ENCODE measurements at places on chromosomes 4 and X.
A peak's percentile ranks its signal among the peaks of the same experiment; 100 is the strongest.

DNA sequence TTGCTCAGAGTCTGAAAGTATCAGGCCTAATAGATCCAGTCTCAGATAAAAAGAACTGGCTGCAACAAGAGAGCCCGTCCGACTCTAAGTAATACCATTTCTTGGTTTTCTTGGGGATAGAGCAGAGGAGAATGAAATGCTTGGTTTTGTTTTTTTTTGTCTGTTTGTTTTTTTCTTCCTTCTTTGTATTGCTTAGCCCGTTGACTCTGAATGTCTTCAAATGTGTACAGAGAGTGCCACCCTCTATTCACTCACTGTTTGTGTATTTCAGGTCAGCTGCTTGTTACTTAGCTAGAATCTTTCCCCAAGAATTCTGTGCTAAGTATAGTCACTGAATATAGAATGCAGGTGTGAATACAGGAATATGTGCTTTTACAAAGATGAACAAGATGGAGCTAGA is 5.7 kb upstream of the TMEM156 start:
- DNase-seq = no peak

DNA sequence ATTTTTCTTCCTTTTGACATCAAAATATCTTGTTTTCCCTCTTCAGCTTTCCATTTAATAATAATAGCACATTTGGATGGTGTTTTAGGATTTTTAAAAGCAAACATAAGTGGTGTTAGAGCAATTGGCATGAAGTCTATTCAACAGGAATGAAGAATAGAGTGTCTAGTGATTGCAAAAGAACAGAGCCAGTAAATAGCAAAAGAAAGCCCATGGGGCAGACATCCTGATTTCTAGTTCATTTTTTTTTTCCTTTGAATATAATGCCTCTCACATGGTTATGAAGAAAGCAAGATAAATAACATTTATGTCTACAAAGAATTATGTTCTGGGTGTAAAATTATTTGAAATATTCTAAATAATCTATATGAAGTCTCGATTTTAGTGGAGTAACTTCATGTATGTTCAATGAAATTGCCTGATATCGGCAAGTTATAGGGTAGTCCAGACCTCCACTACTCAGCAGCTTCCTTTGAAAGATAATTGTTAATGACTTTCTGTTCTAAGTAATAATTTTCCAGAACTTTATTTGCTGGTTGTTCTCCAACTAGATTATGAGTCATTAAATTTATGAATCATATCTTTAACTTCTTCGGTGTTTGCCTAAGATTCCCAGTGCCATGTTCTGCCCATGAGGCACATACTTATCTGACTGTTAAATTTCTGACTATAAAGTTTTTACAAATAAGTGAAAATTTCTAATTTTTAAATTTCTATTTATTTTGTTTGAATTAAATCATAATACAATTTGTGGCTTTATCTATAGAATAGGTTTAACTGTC is 587.9 kb downstream of the TLL1 start:
- no peak for DNase-seq

DNA sequence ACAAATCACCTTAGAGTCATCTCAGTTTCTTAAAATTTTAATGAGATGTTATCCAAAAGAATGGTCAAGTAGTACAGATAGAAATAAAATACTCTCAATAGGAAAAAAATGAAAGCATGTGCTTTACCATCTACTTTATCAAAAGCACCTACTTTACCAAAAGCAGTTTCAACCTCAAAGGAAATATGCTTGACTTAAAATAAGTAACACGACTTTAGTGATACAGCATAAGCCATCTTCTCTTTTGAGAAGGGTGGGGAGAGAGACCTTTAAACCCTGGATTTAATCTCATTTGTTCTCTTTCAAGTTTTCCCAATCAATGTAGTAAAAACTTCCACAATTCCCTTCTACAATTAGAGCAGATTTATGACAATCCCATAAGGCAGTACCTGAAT is 26.5 kb downstream of the OTUD4 start:
- no peak for DNase-seq

GRCh38 chrX:124346117-124346876 is at the start of gene SH2D1A:
Gene SH2D1A (plus strand): TSS chrX:124346563. CDS start chrX:124346643, 80 bp downstream.
- DNase-seq = no peak

- DNase-seq = no peak
These were observed 2.1 kb upstream of the MTNR1A start for GRCh38 chr4:186557486-186557885.

- DNase-seq = no peak
These were observed 75.2 kb upstream of the NUDT6 start for GRCh38 chr4:122997463-122998101.

- DNase-seq = peak; percentile 21
These were observed 14.7 kb downstream of the GRPR start for GRCh38 chrX:16138108-16138427.

- no peak for DNase-seq
These were observed 1461.7 kb downstream of the ADGRL3 start for GRCh38 chr4:62661821-62662220.

GRCh38 chr4:166535865-166536264 is 662.8 kb downstream of the TLL1 start:
- no peak for DNase-seq

DNA sequence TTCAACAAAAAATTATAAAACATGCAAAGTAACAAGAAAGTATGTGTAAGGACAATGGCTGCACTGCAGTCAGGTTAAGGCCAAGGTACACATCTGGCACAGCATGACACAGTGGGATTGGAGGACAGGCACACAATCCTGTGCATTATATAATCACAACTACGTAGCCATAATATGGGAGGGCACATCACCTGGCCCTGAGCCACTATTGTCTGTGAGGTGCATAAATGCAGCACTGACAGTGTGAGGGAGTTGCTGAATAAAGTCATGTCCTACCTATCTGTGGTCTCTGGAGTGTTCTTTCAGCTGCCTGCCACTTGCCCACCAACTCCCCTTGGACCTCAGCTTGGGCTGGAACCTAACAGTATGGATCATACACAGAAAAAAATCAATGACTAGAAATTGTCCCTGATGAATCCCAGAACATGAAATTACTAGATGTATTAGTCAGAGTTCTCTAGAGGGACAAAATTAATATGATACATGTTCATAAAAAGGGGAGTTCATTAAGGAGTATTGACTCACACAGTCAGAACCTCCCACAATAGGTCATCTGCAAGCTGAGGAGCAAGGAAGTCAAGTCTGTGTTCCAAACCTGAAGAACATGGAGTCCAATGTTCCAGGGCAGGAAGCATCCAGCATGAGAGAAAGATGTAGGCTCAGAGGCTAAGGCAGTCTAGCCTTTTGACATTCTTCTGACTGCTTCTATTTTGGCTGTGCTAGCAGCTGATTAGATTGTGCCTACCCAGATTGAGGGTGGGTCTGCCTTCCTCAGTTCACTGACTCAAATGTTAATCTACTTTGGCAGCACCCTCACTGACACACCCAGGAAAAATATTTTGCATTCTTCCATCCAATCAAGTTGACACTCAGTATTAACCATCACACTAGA is 46.4 kb upstream of the KCTD8 start:
- DNase-seq = no peak

GRCh38 chr4:106395582-106395981 is 27.0 kb upstream of the GIMD1 start:
- no peak for DNase-seq

GRCh38 chr4:138269175-138269574 is 27.0 kb upstream of the SLC7A11 start:
- DNase-seq = no peak

GRCh38 chr4:141356963-141357335 is 136.3 kb downstream of the ZNF330 start:
- DNase-seq = no peak

DNA sequence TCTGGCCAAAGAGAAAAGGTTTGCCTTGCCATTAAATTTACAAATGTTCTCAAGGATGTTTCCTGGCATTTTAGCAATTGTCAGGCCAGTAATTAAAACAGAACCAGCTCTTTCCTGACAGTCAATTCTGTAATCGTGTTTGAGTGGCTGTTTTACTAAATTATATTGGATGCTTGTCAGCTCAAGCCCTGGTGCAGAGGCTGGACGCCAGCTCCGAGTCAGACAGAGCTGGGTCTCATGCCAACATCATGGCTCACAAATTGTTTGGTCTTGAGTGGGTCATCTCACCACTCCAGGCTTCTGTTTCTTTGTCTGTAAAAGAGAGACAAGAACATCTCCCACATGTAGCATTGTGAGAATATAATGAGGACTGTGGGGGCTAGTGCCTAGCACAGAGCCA is 190.3 kb upstream of the PSAPL1 start:
- no peak for DNase-seq

- no peak for DNase-seq
These were observed 216.2 kb upstream of the CTSO start for GRCh38 chr4:156169861-156170260.

- DNase-seq = no peak
These were observed 47.9 kb upstream of the CD40LG start for GRCh38 chrX:136600059-136600458.

DNA sequence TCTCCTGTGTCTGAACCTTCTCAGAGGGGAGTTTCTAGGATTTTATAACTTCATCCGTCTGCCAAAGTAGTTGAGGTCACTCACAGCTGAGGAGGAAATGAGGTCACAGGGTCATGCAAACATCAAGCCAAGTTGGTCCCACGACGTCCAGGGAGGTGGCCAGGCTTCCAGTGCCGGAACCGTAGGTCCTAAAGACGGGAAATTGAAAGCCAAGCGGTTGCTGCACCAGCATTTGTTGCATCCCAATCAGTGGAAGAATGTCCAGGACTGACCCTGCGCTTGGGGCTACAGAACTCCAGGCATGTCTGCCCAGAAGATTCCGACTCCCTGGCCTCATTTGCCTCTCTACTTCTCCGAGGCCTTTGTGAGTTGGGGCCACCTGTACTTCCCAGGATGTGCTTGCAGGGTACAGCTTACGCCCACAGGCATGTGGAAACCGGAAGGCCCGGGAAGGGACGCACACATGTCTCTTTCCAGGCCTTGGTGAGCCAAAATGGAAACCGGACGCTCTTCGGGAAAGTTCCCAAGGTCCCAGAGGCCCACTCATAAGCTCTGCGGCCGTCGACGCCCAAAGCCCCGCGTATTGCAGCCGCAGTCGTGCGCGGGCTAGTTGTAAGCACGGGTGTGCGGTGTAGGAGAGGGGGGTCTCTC is 9.3 kb downstream of the PRDM8 start:
- no peak for DNase-seq

- no peak for DNase-seq
These were observed 13.1 kb downstream of the FNIP2 start for GRCh38 chr4:158781963-158782362.

DNA sequence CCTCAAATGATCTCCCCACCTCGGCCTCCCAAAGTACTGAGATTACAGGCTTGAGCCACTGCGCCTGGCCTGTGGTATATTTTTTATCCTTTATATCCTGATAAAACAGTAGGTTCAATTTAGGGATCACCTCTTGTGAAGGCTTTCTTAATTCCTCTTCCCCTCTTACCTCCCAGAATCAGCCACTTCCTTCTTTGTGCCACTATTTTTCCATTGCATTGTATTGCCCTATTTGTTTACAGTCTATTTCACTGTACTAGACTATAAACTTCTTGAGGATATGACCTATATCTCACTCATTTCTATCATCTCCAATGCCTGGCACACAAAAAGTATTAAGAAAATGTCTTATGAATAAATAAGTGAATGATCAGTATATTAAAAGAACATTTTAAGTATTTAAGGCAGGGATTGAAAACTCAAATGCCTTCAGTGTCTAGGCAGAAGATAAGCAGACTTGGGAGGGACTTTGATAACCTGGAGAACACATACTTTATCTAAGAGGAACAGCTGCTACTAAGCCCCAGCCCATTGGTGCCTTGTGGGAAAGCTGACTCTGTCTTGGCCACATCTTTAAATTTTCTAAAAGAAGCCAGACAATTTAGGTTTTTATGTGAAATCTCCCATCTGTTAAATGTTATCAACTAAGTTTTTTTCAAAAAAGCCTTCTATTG is 82.3 kb upstream of the OGT start:
- no peak for DNase-seq

- no peak for DNase-seq
These were observed 30.7 kb downstream of the SPARCL1 start for GRCh38 chr4:87498446-87498900.

DNA sequence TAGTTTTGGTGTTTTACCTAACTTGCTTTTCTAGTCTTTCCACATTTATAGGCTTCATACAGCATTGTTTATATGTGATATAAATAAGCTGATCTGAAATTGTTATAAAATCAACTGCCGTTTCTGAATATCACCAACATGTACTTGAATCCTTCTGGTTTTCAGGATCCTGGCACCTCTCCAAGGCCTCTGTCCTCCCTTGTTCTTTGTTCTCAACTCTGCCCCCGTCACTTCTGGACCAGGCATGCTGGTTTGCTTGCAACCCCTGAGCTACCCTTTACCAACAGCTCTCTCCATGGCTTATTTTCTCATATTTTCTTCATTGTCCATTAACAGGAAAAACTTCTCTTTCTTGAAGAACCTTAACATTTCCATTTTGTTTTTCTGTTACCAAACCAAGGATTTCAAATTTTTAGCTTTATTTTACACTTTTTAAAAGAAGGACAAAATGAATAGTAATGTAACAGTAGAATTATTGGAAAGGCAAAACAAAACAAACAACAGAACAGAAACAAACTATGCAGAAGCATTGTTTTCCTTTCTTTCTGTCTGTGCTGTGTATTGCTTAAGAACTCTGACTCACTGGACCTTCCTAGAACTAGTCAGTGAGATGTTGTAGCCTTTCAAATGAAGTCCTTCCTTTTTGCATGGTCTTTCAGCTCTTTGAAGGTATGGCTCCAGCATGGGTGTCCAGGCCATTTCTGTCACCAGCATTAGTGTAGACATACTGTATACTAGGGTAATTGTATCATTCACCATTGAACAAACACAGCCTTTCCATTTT is 44.8 kb downstream of the BANK1 start:
- DNase-seq = peak; percentile 69

DNA sequence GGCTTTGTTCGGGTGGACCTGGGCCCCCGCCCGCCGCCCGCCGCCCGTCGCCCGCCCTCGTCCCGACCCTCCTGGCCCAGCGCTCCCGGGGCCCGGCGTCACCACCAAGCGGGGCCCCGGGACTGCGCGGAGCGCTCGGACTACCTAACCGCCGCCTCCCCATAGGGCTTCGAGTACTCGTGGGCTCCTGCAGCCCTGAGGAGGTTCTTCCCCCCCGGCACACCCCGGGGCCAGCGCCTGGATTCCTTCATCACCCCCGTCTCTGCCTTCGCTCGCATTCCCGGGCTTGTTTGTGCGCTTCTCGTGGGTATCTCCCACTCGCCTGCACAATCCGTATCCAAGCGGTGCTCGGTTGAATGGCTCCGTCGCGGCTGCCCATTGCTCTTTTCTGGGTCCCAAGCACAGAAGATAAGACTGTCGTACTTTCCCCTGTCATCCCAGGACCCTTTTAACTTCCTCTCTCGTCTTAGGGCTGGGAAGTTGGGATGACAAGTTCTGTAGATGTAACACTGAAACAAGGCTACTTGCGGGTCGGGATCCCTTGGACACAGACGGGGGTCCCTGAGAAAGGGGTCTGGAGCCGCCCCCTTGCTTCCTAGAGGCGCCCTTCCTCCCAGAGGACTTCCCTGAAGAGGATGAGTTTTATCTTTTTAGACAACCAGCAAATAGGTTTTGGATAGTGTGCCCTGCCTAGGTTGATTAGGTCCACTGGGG is 565 bp downstream of the MOB1B start:
- DNase-seq = peak; percentile 67

DNA sequence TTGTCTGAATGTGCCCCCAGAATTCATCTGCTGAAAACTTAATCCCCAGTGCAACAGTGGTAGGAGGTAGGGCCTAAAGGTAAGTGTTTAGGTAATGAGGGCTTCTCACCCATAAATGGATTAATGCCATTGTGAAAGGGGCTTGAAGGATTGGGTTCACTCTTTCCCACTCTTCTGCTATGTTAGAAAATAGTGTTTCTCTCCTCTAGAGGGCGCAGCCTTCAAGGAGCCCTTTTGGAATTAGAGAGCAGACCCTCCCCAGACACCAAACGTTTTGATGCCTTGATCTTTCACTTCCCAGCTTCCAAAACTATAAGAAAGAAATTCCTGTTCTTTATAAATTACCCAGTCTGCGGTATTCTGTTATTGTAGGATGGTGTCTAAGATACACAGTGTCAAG is 706.4 kb downstream of the SMARCA1 start:
- DNase-seq = peak; percentile 0
